Muscle of leg (tissue), 16 donors: ENCODE measurements at places on chromosomes 13 and 19. TPM values are rescaled to one million over a fixed set of nuclear protein-coding genes. Genes with fewer than 3 reads are reported as not detected.

ZNF112 gene
- 5.0 TPM for polyA plus RNA-seq

ZNF497 gene
- polyA plus RNA-seq, result 1.8 TPM

C2CD4C gene
- 1.3 TPM for polyA plus RNA-seq

RINL gene
- polyA plus RNA-seq, result 12.3 TPM

DCLK1 gene
- polyA plus RNA-seq, result 93.9 TPM

KLK15 gene
- not detected for polyA plus RNA-seq

ZNF443 gene
- 3.3 TPM for polyA plus RNA-seq

AP1M2 gene
- 2.5 TPM for polyA plus RNA-seq

KLF1 gene
- polyA plus RNA-seq, result 0.44 TPM

ZFP36 gene
- 42.0 TPM for polyA plus RNA-seq

LIM2 gene
- polyA plus RNA-seq, result not detected

RABAC1 gene
- 59.0 TPM for polyA plus RNA-seq

HPN gene
- polyA plus RNA-seq, result 0.22 TPM

SOX1 gene
- polyA plus RNA-seq, result not detected

DNA sequence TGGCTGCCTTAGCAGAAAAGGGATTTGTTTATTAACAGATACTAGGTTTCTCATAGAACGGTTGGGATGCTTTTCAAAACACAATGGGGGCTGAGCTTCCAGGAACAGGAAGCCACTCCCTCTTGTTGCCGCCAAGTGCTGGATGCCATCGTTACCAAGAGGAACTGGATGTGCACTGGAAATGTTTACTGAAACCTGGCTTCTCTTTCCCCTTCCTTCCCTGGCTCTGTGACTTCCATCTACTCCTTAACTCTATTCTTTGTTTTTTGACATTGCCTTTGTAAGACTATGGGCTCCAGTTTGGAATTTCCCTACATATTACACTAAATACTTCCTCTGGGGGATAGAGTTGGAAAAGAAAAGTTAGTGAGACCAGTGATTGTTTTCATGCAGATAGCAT is 11.7 kb upstream of the KL start:
- DNase-seq, result peak; percentile 89

- peak; percentile 16 for DNase-seq
These were observed 44.8 kb downstream of the PHF11 start for GRCh38 chr13:49540552-49540951.

DNA sequence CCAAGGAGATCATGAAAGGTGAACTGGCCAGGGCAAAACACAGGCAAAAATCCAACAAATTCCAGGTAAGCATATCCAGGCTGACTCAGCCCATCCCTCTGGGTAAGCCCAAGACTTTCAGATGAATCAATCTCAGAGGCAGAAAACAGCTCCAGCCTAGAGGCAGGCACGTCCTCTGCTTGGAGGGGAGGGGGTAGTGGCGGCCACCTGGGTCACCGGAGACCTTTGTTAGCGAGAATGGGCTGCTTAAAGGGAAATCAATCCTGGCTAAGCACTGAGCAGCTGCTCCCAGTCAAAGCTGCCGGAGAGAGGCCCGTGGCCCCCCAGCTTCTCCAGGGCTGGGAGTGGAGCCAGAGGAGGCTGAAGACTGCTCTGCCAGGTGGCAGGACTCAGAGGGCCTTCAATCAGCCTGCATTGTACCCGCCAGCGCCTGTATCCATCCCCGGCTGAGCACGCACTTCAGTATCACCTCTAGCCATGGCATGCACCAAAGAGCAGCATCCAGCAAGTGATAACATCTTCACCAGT is 48.2 kb downstream of the PIN1 start:
- DNase-seq, result peak; percentile 82

GRCh38 chr19:51367255-51367564 is 1.0 kb upstream of the ETFB start:
- no peak for DNase-seq

GRCh38 chr19:54458648-54459281 is 4.8 kb downstream of the LENG9 start:
- peak; percentile 18 for DNase-seq

- DNase-seq, result no peak
These were observed 2.2 kb upstream of the LYPD5 start for GRCh38 chr19:43804432-43804831.

DNA sequence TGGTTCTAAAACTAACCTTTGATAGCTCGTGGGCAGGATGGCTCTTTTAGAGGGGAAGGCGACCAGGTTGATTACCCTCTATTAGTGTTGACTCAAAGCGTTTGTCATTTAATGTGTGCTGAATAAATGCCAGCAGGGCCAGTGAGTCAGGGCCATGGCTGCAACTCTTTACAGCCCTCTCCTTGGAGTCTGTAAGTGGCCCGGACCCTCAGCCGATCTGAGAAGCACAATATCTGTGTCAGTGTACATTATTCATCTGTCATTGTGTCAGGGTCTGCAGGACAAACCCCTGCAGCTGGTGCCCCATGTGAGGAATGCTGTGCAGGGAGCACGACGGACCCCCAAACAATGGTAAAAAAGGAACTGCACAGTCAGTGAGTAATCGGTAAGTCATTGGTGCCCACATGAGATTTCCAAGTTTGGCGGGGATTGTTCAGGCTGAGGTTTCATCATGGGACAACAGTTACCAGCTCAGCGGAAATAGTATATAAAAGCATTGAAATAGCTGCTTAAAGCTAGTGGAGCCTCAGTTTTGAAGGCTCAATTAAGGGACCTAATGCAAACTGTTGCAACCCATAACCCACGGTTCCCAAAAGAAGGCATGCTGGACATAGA is 139.1 kb downstream of the ZNF675 start:
- no peak for DNase-seq

DNA sequence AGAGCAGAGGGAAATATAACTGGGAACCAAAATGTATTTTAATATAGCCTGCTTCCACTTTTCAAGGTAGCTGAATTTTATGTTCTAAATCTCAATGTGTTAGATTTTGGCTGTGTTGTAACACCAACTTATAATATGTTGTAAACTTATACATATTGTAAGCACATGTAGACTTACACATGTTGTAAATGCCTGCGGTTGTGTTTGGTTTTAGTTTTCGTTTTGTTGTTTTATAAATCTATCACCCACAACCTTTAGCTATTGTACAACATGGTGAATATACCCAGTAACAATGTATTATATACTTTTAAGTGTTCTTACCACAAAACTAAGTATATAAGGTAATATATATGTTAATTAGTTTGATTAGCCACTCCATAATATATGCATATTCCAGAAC is 15.6 kb downstream of the KCTD4 start:
- DNase-seq, result no peak

DNA sequence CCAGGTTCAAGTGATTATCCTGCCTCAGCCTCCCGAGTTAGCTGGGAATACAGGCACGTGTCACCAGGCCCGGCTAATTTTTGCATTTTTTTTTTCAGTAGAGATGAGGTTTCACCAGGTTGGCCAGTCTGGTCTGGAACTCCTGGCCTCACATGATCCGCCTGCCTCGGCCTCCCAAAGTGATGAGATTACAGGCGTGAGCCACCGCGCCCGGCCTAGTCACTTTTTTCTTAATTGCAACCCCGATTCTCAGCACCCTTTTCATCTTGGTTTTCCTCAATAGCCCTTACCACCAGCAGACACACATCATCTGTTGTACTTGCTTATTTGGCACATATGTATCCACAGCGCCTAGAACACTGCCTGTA is 550 bp upstream of the GPI start:
- DNase-seq, result no peak

GRCh38 chr19:45508417-45508860 is 1.2 kb downstream of the VASP start:
- DNase-seq, result peak; percentile 66

GRCh38 chr13:76804801-76805200 is 81.4 kb downstream of the KCTD12 start:
- no peak for DNase-seq

DNA sequence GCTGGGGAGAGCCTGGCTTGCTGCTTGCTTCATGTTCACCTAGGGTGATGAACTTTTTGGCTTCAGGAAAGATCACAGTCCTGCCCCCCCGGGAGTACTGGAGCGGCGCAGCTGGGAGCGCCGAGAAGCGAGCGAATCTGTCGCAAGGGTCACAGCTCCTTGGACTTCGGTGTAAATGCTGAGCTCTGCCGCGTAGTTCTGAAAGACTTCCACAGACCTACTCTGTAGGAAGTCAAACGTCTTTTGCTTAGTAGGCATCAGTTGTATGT is 2.7 kb downstream of the ING1 start:
- no peak for DNase-seq

GRCh38 chr19:57110592-57111328 is 9.0 kb upstream of the USP29 start:
- no peak for DNase-seq

DNA sequence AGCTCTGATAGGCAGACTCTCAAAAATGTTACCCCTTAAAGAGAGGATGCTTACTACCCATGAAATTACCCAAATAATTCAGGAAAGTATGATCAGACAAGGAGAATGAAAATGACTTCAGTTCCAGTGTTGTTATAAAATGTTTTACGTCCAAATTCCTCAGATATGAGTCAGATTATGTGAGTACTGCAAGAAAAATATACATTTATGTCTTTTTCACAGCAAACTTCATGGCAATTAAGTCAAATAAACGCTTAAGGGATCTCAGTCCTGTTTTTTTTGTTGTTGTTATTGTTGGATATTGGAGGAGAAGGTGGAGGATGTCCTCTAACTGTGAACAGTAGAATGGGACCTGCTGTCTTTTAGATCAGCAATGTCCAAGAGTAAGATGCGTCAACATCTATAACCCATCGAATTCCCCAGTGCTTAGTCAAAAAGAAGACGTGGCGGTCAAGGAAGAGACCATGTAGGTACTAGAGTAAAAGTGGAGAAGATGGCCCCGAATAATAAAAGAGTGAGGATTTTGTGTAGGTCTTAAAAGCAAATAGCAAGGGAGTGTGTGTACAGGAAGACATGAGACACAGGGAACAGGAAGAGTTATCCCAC is 215.4 kb upstream of the IRS2 start:
- no peak for DNase-seq

- peak; percentile 29 for DNase-seq
These were observed 265.9 kb downstream of the TBC1D4 start for GRCh38 chr13:75216038-75216437.

DNA sequence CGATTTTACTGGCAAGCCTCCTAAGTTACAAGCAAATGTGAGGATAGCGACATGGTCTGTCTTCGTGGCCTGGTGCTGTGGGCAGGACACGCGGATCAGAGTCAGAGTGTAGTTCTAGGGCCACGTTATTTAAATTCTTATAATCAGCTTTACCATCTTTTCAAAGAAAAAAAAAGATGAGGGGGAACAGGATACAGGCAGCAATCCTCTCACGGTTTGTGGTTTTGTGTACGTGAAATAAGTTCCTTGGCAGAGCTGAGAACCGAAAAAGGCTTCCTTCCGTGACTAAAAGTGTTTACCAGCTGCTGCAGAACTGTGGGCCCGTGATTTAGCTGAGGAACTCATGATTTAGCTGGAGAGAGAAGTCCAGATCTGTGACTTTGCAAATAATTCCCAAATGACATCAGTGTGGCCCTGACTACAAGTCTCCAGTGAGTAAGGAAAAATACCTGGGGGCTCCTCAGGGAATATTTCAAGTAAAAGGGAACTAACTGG is 27.2 kb downstream of the RCBTB2 start:
- peak; percentile 89 for DNase-seq

DNA sequence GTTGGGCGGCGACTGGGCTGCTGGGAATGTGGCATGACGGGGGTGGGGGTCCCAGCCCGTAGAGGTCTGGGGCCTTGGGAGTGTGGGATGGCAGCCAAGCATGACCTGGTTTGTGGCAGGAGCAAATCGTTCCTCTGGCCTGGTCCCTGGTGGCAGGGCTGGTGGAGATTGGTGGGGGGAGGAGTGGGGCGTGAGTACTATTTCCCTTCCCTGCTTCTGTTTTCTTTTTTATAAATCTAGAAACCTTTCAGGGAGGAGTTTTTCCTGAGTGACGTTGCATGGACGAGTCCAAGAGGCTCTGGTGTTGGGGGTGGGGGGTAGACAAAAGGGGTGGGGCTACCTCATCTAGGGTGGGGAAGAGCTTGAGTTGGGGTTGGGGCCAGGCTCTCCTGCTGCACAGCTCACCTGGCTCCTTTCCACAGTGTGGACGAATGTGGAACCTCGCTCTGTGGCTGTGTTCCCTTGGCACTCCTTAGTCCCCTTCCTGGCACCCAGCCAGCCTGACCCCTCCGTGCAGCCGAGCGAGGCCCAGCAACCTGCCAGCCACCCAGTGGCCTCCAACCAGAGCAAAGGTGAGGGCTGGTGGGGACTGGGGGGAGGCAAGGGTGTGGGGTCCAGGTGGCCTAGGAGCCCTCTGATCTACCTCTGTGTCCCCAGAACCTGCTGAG is 15.4 kb upstream of the PRR19 start:
- peak; percentile 77 for DNase-seq
